Suppressor macrophage treated with lipopolysaccharide for 4 hours (primary cell): ENCODE measurements at places on chromosomes 12 and 14.

- DNase-seq: no peak
Observed at GRCh38 chr14:103555559-103556337, 6.7 kb downstream of the BAG5 start.

- no peak for DNase-seq
Observed at GRCh38 chr14:72701237-72701565, 192.7 kb downstream of the DPF3 start.

DNA sequence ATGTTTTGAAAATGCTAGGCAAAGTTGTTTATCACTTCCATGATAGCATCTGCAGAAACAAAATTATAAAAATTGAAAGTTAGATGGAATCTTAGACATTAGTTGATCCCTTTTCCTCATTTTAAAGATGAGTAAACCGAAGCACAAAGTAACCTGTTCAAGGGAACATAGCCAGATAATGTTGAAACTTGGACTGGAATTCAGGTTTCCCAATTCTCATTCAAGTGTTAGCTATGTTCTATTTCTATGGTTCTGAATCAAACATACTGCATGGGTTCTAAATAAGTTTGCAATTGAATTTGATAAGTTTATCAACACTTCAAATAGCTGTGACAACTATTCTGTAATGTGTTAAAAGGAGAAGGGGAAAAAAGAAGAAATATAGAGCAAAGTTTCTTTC lies 122.4 kb upstream of the SOX5 start:
- DNase-seq: no peak

- no peak for DNase-seq
Observed at GRCh38 chr12:4787965-4788364, 67.8 kb downstream of the GALNT8 start.

- peak; percentile 15 for DNase-seq
Observed at GRCh38 chr12:94872971-94873733, 130.3 kb downstream of the NDUFA12 start.

GRCh38 chr12:130236446-130236845 lies 74.2 kb downstream of the FZD10 start:
- no peak for DNase-seq
